ENCODE measurements at places on chromosomes 5 and 9.

- no peaks in the 10 kb centered on the region for H3K27me3 ChIP-seq
- H3K4me3 ChIP-seq: no peak overlapping the region
- DNase-seq: no peak
- no peaks in the 10 kb centered on the region for H3K4me1 ChIP-seq
- H3K27ac ChIP-seq: no peak overlapping the region
Measured at GRCh38 chr5:64834611-64835010, 65.9 kb downstream of the CWC27 start.

DNA sequence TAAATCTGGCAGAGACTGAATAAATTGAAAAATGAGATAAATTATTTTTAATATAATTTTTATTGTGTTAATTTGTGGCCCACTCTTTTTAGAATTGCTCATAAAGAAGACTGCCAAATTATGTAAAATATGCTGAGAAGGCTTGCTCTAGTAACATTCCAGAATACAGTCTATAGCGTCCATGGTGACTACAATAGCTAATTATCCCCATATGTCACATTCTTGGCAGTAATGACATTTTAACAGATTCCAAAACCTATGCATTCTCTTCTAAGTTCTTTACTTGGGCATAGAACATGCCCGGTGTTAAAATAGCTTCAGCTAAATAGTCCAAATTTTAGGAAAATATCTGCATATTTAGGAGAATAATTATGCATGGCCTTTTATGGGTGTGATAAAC, 697.0 kb upstream of the SEMA6A start:
- H3K4me1 ChIP-seq: no peaks in the 10 kb centered on the region
- DNase-seq: no peak
- H3K4me3 ChIP-seq: no peak overlapping the region
- no peaks in the 10 kb centered on the region for H3K27me3 ChIP-seq
- H3K36me3 ChIP-seq: no peaks in the 10 kb centered on the region

GRCh38 chr5:166938071-166938470, 1353.4 kb upstream of the WWC1 start:
- H3K4me3 ChIP-seq: no peak overlapping the region
- H3K36me3 ChIP-seq: no peaks in the 10 kb centered on the region
- no peak for DNase-seq
- H3K27me3 ChIP-seq: no peaks in the 10 kb centered on the region
- H3K4me1 ChIP-seq: no peaks in the 10 kb centered on the region

DNA sequence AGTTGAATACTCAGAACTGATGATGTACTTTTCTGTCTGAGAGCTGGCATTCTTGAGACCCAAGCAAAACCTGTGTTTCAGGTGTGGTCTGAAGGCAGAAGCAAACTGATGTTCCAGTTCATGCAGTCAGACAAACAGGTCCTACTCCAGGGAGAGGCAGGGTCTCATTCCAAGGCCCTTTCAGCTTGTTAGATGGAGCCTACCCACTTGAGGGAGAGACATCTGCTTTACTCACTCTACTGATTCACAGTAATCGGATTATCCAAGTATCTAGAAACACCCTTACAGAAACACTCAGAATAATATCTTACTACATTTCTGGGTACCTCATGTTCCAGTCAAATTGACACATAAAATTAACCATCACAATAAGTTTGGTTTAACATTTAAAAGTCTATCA, 207.8 kb downstream of the KDM4C start:
- H3K36me3 ChIP-seq: peaks cover 12% of the 10 kb centered on the region
- H3K4me1 ChIP-seq: peaks cover 12% of the 10 kb centered on the region
- no peak overlapping the region for H3K27ac ChIP-seq

- no peaks in the 10 kb centered on the region for H3K4me1 ChIP-seq
- H3K36me3 ChIP-seq: no peaks in the 10 kb centered on the region
- H3K27me3 ChIP-seq: peaks cover 6% of the 10 kb centered on the region
- no peak for DNase-seq
- no peak overlapping the region for H3K4me3 ChIP-seq
Measured at GRCh38 chr9:130156672-130157071, 15.5 kb upstream of the NCS1 start.

DNA sequence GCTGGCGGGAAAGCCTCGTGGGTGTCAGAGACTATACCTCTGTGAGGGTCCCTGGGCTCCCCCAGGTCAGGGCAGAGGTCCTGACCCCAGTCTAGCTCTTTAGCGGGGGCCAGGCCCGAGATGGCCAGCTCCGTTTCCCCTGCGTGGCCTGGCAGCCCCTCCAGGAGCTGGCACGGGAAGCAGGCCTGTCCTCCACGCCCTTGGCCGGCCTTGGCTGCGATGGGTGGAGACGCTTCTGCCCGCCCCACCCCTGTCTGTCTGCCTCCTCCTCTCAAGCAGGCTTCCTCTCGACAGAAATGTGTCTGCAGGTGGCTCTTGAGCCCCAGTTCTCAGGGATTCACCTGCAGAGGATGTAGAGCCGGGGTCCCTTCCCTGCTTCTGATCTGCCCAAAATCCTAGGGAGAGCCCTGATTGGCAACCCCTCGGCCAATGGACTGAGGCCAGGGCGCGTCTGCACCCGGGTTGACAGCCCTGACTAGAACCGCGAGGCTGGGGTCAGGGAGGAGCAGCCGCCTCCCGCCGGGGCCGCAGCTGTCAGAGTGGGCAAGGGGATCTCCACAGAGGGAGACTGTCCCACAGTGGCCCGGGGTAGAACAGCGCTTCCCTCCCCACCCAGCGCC, 2.6 kb upstream of the GRIN1 start:
- no peak overlapping the region for H3K4me3 ChIP-seq
- H3K4me1 ChIP-seq: peaks cover 12% of the 10 kb centered on the region
- H3K27me3 ChIP-seq: peaks cover 52% of the 10 kb centered on the region
- no peaks in the 10 kb centered on the region for H3K36me3 ChIP-seq
- no peak for DNase-seq
- H3K27ac ChIP-seq: no peak overlapping the region

DNA sequence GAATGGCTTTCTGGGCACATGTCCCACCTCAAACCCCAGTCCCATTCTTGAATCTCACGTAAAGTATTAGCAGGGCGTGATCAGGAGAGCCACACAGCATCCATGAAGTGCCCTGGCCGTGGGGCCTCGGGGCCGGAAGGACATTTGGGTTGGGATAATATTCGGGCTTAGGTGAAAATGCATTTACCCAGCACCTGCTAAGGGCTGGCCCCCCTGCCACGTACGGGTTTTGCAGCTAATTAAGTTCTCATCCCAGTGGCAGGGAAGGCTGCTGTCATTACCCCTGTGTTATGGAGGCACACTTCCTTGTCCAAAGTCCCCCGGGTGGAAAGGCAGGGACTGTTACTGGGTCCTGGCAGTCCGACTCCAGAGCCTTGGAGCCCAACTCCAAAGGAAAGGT, 29.0 kb downstream of the ROPN1L start:
- H3K27me3 ChIP-seq: peaks cover 6% of the 10 kb centered on the region
- H3K27ac ChIP-seq: no peak overlapping the region
- H3K36me3 ChIP-seq: no peaks in the 10 kb centered on the region
- peaks cover 15% of the 10 kb centered on the region for H3K4me1 ChIP-seq

GRCh38 chr5:53165431-53166182, 56.0 kb upstream of the MOCS2 start:
- no peaks in the 10 kb centered on the region for H3K36me3 ChIP-seq
- no peak overlapping the region for H3K27ac ChIP-seq
- no peaks in the 10 kb centered on the region for H3K4me1 ChIP-seq
- no peaks in the 10 kb centered on the region for H3K27me3 ChIP-seq
- no peak overlapping the region for H3K4me3 ChIP-seq
